ENCODE measurements at places on chromosomes 6 and 20. TPM values are rescaled to one million over a fixed set of nuclear protein-coding genes. Genes with fewer than 3 reads are reported as not detected.
A peak's percentile ranks its signal among the peaks of the same experiment; 100 is the strongest.

The KLC4 gene
- 37.0 TPM for total RNA-seq

The RHAG gene
- not detected for total RNA-seq

The TMEM181 gene
- total RNA-seq = 41.6 TPM

The RUNX2 gene
- 14.0 TPM for total RNA-seq

The GGTLC1 gene
- total RNA-seq = not detected

DNA sequence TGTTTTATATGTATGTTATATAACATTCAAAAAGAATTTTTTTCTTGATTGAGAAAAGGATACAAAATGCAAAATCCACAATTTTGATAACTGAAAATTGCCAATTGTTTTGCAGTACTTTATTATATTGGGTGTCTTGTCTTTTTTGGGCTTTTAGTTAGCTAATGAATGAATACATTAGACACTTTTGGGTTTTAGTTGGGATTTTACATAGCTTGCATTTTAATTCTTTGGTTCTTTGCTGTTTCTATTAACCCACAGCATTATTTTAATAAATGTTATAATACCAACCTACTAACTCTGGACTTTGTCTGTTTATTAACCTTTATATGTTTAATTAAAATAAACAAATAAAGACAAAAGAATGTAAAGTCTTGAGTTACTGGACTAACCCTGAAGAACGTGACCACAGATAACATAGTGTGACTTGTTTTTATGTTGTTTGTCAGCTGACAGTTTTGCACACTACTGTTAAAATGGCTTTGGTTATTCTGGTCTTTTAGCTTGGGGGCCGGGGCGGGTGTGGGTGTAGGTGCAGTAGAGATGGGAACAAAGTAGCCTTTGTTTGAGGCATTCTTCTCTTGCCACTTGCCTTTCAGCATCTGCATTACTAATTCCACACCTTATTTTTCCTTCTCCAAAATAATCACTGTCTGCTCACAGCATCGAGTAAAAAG lies 159.1 kb downstream of the QKI start:
- peaks cover 25% of the 10 kb centered on the region for H3K36me3 ChIP-seq
- H3K4me1 ChIP-seq = peaks cover 33% of the 10 kb centered on the region
- H3K27ac ChIP-seq = no peak overlapping the region
- H3K4me3 ChIP-seq = no peak overlapping the region

DNA sequence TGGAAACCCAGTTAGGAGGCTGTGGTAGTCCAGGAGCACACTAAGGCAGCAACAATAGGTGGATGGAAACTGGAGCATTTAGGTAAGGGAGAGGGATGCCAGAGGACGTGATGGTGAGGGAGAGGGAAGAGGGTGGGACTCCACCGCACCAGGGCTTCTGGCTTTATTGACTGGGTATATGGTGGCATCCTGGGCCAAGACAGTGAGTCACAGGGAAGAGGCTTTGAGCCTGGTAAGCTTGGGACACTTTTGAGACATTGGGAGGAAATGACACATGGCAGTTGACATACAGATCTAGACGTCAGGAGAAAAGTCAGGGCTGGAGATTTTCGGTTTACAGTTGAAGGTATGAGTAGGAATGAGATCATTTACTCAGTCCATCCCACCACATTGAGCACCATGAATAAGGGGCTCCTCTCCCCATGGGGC lies 14.9 kb downstream of the NT5E start:
- H3K36me3 ChIP-seq = no peaks in the 10 kb centered on the region
- H3K27ac ChIP-seq = peak overlapping the region; percentile 93
- H3K4me3 ChIP-seq = no peak overlapping the region
- no peaks in the 10 kb centered on the region for H3K27me3 ChIP-seq
- H3K4me1 ChIP-seq = peaks cover 79% of the 10 kb centered on the region

- H3K27ac ChIP-seq = no peak overlapping the region
- H3K4me1 ChIP-seq = peaks cover 31% of the 10 kb centered on the region
- DNase-seq = no peak
- H3K36me3 ChIP-seq = no peaks in the 10 kb centered on the region
- H3K4me3 ChIP-seq = no peak overlapping the region
- H3K27me3 ChIP-seq = no peaks in the 10 kb centered on the region
Measured at GRCh38 chr6:139823099-139823807, 448.8 kb upstream of the CITED2 start.

DNA sequence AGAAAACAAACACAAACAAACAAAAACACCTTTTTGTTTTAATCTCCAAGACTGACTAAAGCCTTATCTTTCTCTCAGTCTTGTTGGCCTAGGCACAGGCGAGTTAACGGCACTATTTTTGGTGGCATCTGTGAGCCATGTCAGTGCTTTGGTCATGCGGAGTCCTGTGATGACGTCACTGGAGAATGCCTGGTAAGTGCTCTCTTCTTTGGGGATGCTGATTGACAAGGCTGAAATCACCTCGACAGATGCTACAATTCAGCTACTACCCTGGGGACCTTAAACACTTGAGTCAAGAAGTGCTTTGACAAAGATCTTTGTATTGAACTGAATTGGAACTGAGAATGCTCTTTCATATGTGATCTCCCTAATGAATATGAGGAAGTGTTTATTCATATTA lies 384.1 kb downstream of the LAMA2 start:
- H3K4me3 ChIP-seq = no peak overlapping the region
- H3K36me3 ChIP-seq = no peaks in the 10 kb centered on the region
- DNase-seq = no peak

DNA sequence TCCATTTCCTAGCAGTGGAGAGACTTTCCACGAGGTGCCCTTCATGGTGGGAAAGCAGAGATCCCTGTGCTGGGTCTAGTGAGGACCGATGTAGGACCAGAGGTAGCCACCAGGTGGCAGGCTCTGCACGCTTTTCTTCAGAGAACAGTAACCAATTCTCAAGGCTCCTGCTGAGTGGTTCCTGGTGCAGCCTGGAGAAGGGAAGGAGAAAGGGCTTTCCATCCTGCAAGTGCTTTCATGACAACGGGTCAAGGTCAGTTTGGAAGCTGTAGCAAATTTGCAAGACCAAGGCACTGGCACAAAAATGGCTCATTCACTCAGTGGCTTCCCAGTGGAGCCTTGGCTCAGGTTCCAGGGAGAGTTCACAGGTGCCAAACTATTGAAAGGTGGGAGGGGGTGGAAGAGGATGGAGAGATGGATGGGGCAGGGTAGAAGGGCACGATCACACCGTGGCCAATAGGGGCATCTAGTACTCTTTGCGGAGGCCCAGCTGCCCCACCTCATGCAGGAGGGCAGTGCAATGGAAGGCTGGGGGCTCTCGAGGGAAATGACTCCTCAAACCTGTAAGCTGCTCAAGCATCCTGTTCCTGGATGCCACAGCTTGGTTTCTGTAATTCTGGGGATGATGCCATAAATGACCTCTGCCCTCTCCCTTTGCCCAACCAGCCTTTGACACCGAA lies 25.5 kb upstream of the KCNK16 start:
- no peak overlapping the region for H3K4me3 ChIP-seq
- no peak for DNase-seq
- no peak overlapping the region for H3K27ac ChIP-seq
- H3K36me3 ChIP-seq = no peaks in the 10 kb centered on the region

DNA sequence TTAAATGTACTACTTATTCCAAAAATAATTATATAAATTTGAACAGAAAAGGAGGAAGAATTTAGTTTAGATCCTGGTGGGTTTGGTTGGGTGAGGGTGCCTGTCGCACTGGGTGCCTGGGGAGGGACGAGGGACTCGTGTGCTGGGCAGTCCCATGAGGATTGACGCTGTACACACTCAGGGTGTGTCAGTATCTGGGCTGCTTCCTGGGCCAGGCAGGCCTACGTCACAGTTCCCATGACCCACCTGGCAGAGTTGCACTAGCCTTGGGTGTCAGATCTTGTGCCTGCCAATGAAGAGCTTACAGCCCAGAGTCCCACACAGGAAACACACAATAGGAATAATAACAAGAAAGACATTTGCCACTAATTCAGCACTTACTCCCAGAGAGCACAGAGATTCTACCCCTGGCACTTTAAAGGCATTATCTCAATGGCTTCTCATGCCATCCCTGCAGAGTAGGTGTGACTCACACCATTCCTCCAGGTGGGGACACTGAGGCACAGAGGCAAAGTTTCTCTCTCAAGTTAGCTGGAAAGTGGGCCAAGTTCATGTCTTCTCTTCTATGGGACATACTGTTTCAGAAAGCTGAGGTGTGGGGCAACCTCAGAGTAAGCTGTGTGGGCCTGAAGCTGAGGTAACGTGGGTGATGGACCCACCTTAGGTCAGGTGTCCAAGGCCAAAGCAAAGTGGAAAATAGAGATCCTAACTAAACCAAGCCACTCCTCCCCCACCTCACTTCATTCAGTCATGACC lies 1.3 kb upstream of the SDCBP2 start:
- no peaks in the 10 kb centered on the region for H3K36me3 ChIP-seq
- H3K4me1 ChIP-seq = peaks cover 8% of the 10 kb centered on the region
- DNase-seq = no peak

DNA sequence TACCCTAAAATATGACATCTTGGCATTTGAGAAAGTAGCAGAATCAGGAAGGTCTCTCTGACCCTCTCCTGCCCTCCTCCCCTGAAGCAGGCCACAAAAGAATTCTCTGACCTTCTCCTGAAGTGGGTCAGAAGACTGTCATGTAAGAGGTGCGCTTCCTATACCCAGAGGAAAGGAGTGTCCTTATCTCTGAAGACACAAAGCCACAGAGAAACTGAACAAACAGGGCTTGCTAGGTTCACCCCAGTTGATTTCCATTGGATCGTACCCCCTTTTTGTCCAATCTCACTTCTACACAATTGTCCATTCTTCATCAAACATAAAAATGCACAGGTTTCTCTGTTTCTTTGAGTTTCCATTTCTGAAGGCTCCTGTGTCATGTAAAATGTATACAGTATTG lies 272.0 kb upstream of the SOX4 start:
- DNase-seq = no peak
- no peak overlapping the region for H3K27ac ChIP-seq
- H3K36me3 ChIP-seq = peaks cover 4% of the 10 kb centered on the region
- no peak overlapping the region for H3K4me3 ChIP-seq

GRCh38 chr6:22925920-22926789 lies 356.8 kb downstream of the HDGFL1 start:
- no peak overlapping the region for H3K4me3 ChIP-seq
- H3K4me1 ChIP-seq = peaks cover 38% of the 10 kb centered on the region
- H3K27me3 ChIP-seq = no peaks in the 10 kb centered on the region
- no peaks in the 10 kb centered on the region for H3K36me3 ChIP-seq
- H3K27ac ChIP-seq = no peak overlapping the region

GRCh38 chr6:12506159-12506558 lies 210.4 kb upstream of the PHACTR1 start:
- no peak for DNase-seq
- no peaks in the 10 kb centered on the region for H3K27me3 ChIP-seq
- no peak overlapping the region for H3K4me3 ChIP-seq
- H3K4me1 ChIP-seq = peaks cover 17% of the 10 kb centered on the region

- H3K4me1 ChIP-seq = no peaks in the 10 kb centered on the region
- no peak overlapping the region for H3K27ac ChIP-seq
- no peak for DNase-seq
- no peaks in the 10 kb centered on the region for H3K27me3 ChIP-seq
- peaks cover 3% of the 10 kb centered on the region for H3K36me3 ChIP-seq
Measured at GRCh38 chr20:16283307-16283706, 289.9 kb downstream of the KIF16B start.

DNA sequence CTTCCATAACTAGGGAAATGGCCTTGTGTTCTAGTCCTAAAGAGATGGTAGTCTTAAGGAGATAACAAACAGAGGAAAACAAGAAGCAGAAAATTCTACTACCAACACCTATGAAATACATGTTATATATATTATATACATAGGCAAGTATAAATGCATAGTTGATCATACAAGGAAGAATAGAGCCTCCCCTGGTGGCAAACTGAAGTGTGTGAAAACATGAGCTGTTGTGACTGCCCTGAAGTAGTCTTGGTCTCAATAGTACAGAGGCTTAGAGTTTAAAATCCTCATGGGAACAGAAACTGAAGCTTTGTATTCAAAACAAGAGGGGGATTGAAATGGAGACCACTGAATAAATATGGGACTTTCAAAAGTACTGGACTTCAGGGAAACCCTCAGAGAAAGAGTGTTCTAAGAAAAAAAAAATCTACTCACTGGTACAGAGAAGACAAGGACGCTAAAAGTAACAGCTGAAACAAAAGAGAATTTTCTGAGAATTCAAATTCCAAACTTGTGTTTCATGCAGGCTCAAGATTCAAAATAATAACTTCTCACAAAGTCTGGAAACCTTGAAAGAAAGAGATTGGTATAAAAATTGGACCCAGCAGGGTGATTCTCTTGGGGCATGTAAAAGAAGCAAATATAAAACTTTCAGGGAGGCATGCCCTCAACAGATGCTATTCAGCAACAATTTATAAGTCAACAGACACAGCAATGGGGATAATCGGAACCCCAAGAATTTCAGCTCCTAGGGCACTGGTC lies 59.7 kb upstream of the SAMD3 start:
- no peaks in the 10 kb centered on the region for H3K36me3 ChIP-seq
- no peak overlapping the region for H3K4me3 ChIP-seq
- H3K27me3 ChIP-seq = no peaks in the 10 kb centered on the region
- no peak overlapping the region for H3K27ac ChIP-seq
- no peak for DNase-seq

GRCh38 chr6:21491955-21492354 lies 101.6 kb upstream of the SOX4 start:
- no peak for DNase-seq
- H3K4me3 ChIP-seq = no peak overlapping the region
- no peaks in the 10 kb centered on the region for H3K36me3 ChIP-seq
- H3K4me1 ChIP-seq = peaks cover 13% of the 10 kb centered on the region
- no peaks in the 10 kb centered on the region for H3K27me3 ChIP-seq
- H3K27ac ChIP-seq = no peak overlapping the region

GRCh38 chr6:169862892-169863525 lies 111.6 kb downstream of the ERMARD start:
- no peak overlapping the region for H3K27ac ChIP-seq
- no peak for DNase-seq
- peaks cover 2% of the 10 kb centered on the region for H3K36me3 ChIP-seq
- no peak overlapping the region for H3K4me3 ChIP-seq
- peaks cover 6% of the 10 kb centered on the region for H3K4me1 ChIP-seq

DNA sequence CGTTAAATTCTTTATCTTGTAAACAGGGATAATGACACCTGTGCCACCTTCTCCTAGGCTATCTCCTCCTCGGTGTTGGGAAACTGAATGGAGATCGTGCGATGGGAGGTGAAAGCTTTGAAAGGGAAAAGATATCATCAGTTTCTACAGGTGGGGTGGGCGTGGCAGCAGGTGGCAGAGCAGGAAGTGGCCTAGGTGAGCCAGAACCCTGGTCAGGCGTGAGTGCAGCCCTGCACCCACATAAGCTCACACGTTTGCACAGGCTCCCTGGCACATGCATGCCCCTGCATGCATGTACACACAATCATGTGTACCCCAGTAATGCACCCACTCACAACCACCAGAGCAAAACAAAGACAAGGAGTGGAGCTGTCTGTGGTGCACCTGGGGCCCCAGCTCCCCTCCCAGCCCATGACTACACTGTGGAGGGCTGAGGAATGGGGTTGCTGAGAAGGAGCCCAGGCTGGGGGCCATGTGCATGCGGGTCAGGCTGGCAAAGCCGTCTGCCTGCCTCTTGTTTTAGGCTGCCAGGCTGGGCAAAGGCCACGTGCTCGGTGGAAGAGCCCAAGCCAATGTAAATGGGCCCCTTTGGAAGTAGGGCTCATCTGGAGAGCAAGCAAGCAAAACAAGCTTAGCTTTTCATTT lies 61.5 kb downstream of the TFAP2C start:
- no peaks in the 10 kb centered on the region for H3K36me3 ChIP-seq
- no peak overlapping the region for H3K4me3 ChIP-seq
- H3K4me1 ChIP-seq = peaks cover 22% of the 10 kb centered on the region

- no peak for DNase-seq
- H3K27me3 ChIP-seq = no peaks in the 10 kb centered on the region
- H3K27ac ChIP-seq = peak overlapping the region; percentile 93
- no peaks in the 10 kb centered on the region for H3K36me3 ChIP-seq
- peak overlapping the region; percentile 28 for H3K4me3 ChIP-seq
Measured at GRCh38 chr6:11609324-11610071, 71.9 kb downstream of the TMEM170B start.
